ENCODE measurements at places on chromosomes 12 and 14.
A peak's percentile ranks its signal among the peaks of the same experiment; 100 is the strongest.

DNA sequence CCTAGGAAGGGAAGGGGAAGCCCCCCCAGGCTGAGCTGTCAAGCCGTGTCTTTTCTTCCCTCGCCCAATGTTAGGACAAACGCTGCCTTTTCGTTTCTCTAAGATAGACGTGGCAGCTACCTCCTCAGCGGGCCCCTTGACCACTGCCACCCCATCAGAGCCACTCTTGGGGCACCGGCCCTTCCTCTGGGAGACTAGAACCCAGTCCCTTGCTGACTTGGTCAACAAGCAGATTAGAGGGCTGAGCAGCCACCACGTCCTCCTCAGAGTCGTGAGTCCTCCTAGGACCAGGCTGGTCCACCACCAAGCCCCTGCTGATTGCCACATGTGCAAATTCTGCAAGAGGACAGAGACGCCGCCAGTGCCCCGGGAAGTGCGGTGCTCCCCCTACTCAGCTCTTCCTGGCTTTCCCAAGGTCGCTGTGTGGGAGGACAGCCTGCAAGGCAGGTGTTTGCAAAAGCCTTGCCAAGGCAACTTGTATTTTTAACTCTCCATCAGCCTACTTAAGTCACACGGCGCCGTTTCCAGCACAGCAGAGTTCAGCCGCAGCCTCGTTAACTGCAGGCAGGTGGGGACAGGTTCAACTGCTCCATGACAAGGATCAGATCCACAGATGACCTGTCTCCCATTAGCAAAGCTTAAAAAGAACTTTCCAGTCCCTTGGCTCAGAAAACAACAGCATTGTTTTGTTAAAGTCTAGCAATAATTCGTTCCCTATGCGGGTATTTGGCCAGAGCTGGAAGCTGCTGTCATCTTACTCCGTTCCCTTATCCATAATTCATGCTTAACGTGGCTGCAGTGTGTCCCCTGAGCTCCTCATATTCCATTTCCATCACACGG lies 65.6 kb downstream of the TESC start:
- peak; percentile 58 for DNase-seq

DNA sequence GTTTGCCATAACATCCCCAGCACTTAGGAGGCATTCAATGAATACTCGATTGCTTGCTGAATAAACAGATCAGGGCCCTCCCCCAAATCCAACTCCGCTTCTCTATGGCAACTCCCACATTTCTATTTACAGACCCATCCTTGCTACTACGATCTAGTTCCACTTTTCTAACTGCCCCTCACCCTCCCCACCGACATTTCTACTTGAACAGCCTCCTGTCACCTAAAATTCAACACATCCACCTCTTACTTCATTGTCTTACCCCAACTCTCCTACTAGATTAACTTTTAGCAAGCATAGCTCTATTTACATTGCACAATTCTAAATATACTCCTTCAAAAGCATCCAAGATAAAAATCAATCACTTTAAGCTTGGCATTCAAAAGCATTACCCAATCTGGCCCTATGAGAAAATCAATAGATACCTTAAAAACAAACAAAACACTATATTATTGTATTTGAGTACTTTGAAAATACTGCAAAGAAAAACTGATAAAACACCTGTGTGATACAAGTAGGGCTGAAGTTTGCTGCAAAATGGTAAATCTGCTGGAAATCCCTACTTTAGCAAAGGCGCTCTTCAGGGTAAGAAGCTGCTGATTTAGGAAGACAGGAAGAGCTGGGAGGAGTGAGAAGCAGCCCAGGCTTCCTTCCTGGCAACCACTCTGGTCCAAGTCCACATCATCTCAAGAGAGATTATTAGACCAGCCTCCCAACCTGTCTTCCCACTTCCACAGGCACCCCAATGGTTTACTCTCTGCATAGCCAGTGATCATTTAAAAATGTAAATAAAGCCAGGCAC lies 96.4 kb downstream of the HECTD4 start:
- no peak for DNase-seq

- no peak for DNase-seq
Measured at GRCh38 chr14:56826214-56826613, 15.9 kb upstream of the OTX2 start.

DNA sequence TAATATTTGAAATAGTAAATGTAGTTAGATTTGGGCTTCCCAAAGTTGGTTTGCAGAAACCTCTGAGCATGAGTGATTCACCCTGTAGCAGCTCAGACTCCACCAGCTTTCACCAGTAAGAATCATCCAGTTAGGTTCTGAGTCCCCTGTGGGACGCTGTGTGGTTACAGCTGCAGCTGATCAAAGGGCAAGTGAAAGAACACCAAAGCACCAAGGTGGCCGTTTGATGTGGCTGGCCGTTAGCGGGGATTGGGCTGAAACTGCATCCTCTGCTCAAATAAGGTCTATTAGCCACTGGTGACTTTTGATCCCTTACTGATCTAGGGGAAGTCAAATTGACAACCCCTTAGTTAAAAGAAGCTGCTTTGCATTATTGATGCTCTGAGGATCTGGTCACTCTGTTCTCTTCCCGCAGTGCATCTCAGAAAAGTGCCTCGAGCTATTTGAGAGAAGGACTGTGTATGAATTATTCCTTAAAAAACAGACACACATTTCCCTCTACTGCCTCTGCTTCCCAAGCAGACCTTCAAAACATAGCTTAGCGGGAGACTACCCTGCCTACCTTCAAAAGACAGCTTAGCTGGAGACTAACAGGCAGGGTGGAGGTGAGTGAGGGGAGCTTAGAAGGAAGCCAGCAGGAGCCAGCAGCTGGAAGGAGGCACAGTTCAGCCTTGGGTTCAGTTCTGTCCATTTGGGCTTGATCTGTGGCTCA lies 3.7 kb downstream of the ABHD12B start:
- DNase-seq = no peak

- DNase-seq = peak; percentile 78
Measured at GRCh38 chr12:56957229-56958052, at the start of gene RDH16. Gene RDH16 (minus strand): TSS chr12:56957608. CDS start chr12:56957462, 146 bp downstream.

GRCh38 chr12:123916729-123917128 lies 55.9 kb downstream of the CCDC92 start:
- no peak for DNase-seq

- DNase-seq = peak; percentile 94
Measured at GRCh38 chr14:105474483-105475268, at the start of gene CRIP2. Gene CRIP2 (plus strand): TSS chr14:105474821. CDS start chr14:105474863, 42 bp downstream.

DNA sequence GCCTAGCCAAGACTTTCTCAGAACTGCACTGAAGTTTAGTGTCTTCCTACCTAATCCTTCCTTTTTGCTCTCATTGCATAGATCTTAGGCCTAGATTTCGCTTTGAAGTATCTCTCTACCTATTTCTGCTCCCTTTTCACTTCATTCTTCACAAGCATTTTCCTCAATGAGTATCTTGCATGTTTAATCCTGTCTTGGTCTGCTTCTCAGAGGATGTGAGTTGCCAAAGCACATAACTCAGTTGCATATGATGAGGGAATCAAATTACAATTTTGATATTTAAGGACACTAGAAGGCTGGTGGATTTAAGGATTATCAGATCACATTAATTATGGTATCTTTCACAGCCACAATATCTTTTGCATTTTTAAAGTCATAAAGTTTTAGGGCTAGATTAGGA lies 195.5 kb upstream of the DAAM1 start:
- no peak for DNase-seq

- DNase-seq = no peak
Measured at GRCh38 chr14:82689948-82690347, 1156.3 kb upstream of the SEL1L start.

DNA sequence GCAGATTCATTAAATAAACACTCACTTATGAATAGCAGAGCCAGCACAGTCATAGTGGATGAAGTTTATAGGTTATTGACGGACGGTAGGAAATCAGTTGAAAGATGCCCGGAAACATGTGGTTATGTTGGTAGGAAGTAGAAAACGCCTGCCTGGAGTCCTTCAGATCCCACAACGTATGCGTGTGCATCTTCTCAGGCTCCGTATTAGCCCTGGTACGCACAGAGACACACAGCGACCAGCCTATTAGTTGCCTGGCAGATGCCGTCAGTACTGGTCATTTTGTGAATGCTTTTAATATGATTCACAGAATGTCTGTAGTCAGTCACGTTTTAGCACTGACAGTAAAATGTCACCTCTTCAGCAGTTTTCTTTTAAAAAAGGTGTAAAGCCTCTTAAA lies 196.4 kb downstream of the RGS6 start:
- DNase-seq = no peak

- DNase-seq = no peak
Measured at GRCh38 chr14:83184531-83184930, 1650.9 kb upstream of the SEL1L start.

GRCh38 chr14:104717137-104717536 lies 6.9 kb upstream of the ADSS1 start:
- DNase-seq = no peak

GRCh38 chr14:28294834-28295440 lies 471.6 kb upstream of the FOXG1 start:
- DNase-seq = peak; percentile 77

- no peak for DNase-seq
Measured at GRCh38 chr12:126907900-126908764, 1358.8 kb upstream of the TMEM132C start.

GRCh38 chr12:2248087-2248900 lies 195.5 kb downstream of the CACNA1C start:
- peak; percentile 32 for DNase-seq

- DNase-seq = peak; percentile 54
Measured at GRCh38 chr12:101855364-101855884, 22.0 kb upstream of the DRAM1 start.

DNA sequence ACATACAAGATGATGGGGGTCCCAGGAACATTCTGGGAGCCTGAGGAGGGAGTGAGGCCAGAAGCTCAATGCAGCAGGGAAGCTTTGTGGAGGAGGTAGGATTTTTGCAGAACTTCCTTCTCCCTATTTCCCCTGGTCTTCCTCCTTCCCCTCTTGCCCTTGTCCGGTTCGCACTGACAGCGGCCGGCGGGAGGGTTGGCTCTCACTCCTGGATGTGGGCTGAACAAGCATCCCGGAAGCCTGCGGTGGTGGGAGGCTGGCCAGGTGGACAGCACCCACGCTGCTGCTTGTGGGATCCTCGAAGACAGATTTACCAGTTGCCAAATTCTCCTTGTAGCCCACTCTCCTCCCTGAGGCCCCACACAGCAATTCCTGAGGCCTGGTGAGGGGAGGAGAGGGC lies 112.2 kb downstream of the KCNA5 start:
- DNase-seq = no peak

- DNase-seq = no peak
Measured at GRCh38 chr12:62582065-62582366, 115.4 kb downstream of the MON2 start.

- peak; percentile 83 for DNase-seq
Measured at GRCh38 chr12:57127101-57127725, 1.1 kb upstream of the LRP1 start.

DNA sequence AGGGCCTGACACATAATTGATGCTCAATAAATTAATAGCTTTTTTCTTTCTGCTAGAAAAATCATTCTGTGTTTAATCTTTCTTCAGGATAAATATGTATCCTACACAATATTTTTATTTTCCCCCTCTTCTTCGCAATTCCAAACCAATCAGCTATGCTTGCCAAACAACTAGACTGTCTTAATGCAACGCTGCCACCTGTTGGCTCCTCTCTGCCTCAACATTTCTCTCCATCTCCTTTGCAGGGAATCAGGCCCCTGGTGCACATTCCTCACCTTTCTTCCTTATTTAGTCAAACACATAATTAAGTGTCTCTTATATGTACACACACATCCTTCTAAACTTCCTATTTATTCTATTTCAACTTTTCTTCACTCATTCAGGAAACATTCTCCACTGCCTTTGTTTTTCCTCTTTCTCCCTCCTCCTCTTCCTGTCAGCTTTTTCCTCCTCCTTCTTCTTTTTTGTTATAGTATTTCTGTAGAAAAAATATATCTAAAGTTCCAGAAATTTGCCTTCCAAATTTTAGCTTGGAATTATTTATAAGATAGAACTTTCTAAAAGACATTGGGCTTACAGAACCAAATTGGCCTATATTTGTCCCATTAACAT lies 406.0 kb downstream of the PRKD1 start:
- peak; percentile 64 for DNase-seq

- no peak for DNase-seq
Measured at GRCh38 chr12:3988519-3989217, 115.5 kb upstream of the PARP11 start.

DNA sequence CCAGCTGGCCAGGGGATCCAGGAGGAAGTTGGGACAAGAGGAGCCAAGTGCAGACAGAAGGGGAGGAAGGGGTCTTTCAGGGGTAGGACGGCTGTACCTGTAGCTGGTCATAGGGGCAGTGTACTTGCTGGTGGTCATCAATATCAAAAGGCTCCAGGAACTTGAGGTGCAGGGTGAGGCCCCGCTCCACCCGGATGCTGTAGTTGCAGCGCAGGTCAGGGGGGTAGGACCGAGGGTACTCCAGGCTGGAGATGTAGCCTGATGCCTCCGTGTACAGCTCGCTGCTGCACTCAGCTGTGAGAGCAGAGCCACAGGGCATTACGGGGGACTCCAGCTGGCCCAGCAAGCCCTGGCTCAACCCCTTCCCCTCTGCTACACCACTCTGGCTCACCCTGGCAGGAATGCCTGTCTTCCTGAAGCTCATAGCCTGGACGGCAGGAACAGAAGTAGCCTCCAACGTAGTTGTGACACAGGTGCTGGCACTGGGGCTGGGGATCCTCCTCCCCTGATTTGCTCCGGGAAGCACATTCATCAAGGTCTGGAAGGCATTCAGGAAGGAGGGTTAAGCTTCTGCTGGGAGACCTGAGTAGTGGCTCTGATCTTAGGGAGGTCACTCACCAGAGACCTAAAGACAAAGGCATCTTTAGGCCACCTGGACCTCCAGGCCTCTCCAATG lies 2.9 kb downstream of the C1R start:
- no peak for DNase-seq

- no peak for DNase-seq
Measured at GRCh38 chr12:30599608-30600007, 96.1 kb downstream of the IPO8 start.

- no peak for DNase-seq
Measured at GRCh38 chr12:132286912-132287311, 42.5 kb downstream of the GALNT9 start.

- DNase-seq = peak; percentile 36
Measured at GRCh38 chr12:65878540-65878939, 54.3 kb downstream of the HMGA2 start.

GRCh38 chr14:90703841-90704737 lies 112.1 kb downstream of the TTC7B start:
- no peak for DNase-seq

GRCh38 chr14:32201816-32202490 lies at the start of gene RNU6-7:
Gene RNU6-7 (plus strand): TSS chr14:32202045.
- DNase-seq = peak; percentile 69

GRCh38 chr12:27924350-27925135 lies 48.0 kb downstream of the PTHLH start:
- no peak for DNase-seq

DNA sequence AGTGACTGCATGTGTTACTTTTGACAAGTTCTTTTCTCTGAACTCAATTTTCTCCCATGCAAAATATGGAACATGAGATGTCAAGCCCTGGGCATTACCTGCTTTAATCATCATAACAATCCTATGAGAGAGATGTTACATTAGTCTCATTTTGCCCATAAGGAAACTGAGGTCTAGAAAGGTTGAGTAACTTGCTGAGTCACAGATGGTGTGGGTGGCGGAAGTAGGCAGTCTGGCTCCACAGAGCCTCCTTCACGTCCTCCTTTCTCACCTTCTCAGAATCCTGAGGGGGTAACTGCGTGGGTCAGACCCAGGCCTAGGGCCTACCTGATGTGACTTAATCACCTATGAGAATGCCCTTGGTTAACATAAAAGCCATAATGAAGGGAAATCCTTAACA lies 50.7 kb downstream of the TMTC1 start:
- DNase-seq = no peak

GRCh38 chr12:46219877-46220655 lies 48.8 kb downstream of the SLC38A1 start:
- DNase-seq = no peak

- peak; percentile 79 for DNase-seq
Measured at GRCh38 chr12:117836999-117837736, 131.6 kb downstream of the KSR2 start.

GRCh38 chr12:114274131-114274530 lies 131.8 kb downstream of the TBX5 start:
- DNase-seq = no peak

Measured in T47D (cell line).